ENCODE measurements at places on chromosomes 4 and X.

- no peak for DNase-seq
Measured at GRCh38 chr4:159425737-159426305, 322.9 kb downstream of the RAPGEF2 start.

GRCh38 chrX:71606536-71607216, 11.6 kb downstream of the CXCR3 start:
- no peak for DNase-seq

- DNase-seq: no peak
Measured at GRCh38 chr4:23630110-23630509, 259.7 kb downstream of the PPARGC1A start.

- DNase-seq: no peak
Measured at GRCh38 chr4:39719804-39720580, 22.1 kb downstream of the UBE2K start.

DNA sequence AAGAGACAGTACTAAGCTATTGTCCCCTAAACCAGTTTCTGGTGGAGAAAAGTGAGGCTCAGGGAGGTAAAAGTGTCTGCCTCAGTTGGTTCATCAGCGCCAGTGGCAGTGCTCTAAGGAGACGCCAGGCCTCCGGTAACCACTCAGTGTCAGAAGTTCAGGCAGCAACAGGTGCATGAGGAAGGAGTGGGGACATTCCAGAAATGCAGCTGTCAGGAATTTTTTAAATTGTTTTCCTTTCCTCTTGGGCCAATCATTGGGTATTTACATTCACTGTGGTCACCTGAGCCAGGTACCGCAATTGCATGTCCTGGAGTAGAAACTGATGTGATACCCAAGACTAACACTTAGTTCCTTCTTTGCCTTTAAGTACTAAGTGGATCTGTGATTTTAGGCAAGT, 40.2 kb upstream of the HS3ST1 start:
- DNase-seq: no peak

GRCh38 chr4:15434091-15434490, 6.3 kb downstream of the C1QTNF7 start:
- no peak for DNase-seq

DNA sequence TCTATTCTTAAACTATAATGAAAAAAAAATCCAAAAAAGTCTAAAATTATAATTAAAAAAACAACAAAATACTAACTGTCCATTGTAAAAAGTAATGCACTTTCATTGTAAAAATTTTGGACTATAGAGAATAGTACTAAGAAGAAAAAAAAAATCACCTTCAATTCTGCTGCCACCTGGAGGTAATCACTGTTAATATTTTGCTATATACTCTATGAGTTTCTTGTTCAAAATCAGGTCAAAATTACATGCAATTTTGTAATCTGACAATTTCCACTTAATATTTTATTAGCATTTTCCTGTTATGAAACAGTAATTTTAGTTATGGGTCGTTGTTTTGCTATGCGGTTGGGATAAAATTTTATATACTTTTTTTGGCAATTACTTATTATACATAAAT, 62.0 kb downstream of the HTT start:
- no peak for DNase-seq

GRCh38 chrX:4830880-4831557, 1117.6 kb upstream of the PRKX start:
- no peak for DNase-seq

- DNase-seq: no peak
Measured at GRCh38 chrX:10233696-10234095, 76.9 kb downstream of the CLCN4 start.

GRCh38 chr4:72857787-72858186, 211.7 kb downstream of the COX18 start:
- DNase-seq: no peak

DNA sequence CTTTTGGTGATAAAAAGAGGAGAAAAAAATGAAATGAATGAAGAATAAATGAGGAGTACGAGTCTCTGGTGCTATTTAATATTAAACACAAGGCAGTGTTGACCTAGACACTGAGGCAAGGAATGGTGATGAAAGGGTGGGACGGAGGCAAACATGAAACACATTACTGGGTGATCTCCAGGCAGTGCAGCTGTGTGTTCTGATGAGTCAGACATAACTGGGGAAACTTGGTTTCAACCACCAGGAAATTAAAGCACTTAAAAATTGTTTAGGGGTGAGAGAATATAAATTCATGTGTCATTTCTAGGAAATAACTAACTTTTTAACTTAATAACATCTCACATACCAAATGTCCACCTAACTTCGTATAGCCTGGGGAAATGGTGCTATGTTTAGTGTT, 19.7 kb upstream of the CXCL6 start:
- DNase-seq: no peak

GRCh38 chrX:52277666-52278065, 91.2 kb upstream of the XAGE2 start:
- no peak for DNase-seq
